Left renal cortex interstitium (tissue), 4 donors: ENCODE measurements at places on chromosomes 16 and 17.

DNA sequence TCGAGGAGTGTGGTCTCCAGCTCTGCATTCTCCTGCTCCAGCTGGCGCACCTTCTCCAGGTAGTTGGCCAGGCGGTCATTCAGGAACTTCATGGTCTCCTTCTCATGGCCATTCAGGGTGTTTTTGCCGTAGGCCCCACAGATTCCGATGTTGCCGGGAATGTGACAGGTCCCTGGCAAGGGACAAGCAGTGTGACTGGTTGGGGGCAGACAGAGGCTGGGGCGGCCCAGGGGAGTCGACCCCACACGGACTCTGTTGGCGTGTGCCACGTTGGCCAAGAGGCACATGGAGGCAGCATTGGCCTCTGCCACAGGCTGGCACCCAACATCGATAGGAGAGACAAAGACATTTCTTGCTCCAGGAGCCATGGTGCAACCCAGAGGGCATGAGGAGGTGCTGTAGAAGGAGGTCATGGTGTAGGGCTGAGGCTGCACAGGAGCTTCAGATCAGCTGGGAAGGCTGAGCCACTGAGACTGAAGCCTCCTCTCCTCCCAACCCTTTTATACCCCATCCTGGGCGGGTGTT, at the start of gene KRT37:
Gene KRT37 (minus strand): TSS at position 475 of the 525 bp plus-strand sequence. CDS start 62 bp downstream, at position 413.
- no peak for DNase-seq

DNA sequence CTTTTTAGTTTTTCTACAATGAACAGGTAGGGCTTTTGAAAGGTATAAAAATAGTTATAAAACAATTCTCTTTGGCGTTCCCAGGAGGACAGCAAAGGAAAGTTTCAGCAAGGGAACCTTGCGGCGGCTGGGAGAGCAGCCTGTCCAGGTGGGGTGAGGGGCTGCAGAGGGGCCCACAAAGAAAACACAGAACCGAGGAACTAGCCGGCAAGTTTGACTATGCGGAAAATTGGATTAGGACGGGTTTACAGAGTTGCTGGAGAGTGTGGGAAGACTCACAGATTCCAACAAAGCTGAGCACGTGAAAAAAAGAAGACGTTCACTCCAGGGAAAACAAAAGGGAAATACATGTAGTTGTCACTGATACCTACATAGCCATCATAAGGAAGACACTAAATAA, 40.2 kb upstream of the METTL16 start:
- DNase-seq = no peak

DNA sequence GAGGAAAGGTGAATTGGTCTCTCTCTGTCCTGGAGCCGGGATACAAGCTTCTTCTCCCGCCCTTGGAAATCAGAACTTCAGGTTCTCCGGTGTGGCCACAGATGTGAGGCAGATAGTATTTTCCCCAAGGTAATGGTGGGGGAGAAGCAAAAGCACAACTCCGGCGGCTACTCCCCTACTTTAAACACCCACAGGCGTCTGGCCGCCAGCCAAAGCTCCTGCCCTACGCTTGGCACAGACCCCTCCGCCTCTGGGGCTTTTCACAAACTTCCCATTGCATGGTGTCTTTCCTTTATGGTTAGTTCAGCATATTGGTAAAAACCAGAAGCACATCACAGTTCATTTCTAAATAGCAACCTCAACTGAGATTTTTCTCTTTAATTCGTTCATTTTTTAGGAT, 39.4 kb upstream of the B4GALNT2 start:
- DNase-seq = no peak

DNA sequence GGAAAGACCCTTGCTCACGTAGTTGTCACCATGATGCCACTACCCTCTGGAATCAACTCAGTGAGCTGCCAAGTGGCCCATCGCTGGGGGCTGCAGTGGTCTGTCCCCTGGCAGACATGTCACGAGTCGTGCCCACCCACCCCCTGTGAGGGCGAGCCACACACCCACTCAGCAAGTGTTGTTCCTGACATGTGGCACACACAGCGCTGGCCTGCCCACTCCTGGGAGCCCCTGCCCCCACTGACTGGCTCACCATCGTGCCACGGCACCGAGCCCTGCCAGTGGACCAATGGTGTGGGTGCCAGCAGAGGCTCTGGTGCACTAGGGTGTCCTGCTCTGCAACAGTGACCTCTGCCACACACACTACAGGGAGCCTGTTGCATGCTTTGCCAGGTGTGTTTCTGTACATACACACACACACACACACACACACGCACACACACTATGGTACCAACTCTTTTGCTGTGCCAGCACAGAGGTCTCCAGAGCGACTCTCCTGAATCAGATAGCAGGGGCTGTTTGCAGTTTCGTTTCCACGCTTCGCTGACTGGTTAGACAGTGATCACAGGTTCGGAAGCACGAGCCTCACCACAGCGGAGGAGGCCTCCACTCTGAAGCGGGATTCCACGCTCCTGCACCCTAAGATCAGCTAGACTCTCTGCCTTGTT, 7.7 kb downstream of the RTN4RL1 start:
- no peak for DNase-seq

DNA sequence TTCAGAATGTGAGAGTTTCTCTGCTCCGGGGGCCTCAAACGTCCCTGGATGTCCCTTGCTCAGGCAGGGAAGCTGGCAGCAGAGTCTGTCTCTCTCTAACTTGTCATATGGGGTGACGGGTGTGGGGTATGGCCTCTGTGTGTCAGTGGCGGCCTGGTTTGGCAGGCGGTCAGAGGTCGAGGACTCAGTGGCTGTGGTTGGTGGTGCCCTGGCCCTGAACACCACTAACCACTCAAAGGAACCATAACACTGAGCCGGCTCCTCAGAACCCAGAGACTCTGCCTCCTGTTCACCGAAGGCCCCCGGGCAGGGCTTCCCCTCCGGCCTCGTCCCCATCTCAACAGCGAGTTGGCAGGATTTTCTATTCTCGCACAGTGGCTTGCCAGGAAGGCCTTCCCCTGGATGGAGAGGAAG, 677 bp downstream of the P2RX1 start:
- DNase-seq = no peak

- DNase-seq = no peak
These were observed 100.0 kb downstream of the FTO start for GRCh38 chr16:53803998-53804397.

GRCh38 chr17:9023392-9024218, 2.3 kb downstream of the NTN1 start:
- no peak for DNase-seq

GRCh38 chr17:43636426-43636825, 25.3 kb downstream of the MEOX1 start:
- no peak for DNase-seq

GRCh38 chr17:21089933-21090901, 36.5 kb upstream of the DHRS7B start:
- DNase-seq = no peak

DNA sequence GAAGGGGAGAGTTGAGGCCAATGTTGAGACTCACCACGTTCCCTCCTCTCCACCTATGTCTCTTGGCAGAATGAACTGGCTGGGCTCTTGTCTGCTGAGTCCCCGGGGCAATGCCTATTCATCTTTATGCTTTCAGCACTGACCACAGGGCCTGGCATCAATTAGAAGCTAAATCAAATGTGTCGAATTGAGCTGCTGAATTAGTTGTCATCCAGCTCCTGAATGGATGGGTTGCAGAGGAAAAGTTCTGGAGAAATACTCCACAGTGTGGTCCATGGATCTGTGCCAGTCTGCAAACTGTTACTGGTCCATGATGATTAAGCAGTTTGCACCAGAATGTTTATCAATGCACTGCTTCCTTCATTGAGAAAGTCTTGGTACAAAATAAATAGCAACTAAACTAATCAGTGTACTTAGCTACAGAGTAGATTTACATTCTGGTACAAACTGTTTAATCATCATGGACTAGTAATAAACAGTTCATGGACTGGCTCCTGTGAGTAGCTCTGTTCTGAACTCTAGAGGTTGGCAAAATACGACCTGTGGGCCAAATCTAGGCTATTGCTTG, 4.6 kb downstream of the CNGB1 start:
- no peak for DNase-seq

DNA sequence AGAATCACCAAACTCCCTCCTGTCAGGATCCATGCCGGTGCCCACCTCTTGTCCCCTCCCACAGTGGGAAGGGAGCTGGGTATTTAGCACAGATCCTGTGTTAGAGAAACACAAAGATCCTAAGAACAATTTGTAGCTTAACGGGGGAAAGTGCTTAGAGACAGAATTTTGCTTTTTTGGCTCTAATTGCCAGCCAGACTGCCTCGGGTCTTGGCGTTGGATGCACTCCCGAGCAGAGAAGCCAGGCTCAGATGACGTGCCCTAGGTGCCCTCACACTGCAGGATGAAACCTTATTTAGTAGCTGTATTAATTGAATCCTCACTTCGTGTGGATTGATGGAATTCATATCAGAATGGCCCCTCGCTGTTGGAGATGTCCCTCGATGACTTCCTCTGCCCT, 22.5 kb upstream of the MAF start:
- DNase-seq = no peak

DNA sequence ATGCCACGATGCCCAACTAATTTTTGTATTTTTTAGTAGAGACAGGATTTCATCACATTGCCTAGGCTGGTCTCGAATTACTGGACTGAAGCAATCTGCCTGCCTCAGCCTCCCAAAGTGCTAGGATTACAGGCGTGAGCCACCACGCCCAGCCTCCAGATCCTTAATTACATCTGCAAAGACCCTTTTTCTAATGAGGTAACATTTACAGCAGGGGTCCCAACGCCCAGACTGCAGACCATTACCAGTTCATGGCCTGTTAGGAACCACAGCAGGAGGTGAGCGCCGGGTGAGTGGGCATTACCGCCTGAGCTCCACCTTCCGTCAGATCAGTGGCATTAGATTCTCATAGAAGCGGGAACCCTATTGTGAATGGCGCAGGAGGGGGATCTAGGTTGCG, 4.0 kb upstream of the RAB11FIP4 start:
- DNase-seq = no peak

GRCh38 chr17:12789075-12789480, 220 bp upstream of the ARHGAP44 start:
- no peak for DNase-seq

DNA sequence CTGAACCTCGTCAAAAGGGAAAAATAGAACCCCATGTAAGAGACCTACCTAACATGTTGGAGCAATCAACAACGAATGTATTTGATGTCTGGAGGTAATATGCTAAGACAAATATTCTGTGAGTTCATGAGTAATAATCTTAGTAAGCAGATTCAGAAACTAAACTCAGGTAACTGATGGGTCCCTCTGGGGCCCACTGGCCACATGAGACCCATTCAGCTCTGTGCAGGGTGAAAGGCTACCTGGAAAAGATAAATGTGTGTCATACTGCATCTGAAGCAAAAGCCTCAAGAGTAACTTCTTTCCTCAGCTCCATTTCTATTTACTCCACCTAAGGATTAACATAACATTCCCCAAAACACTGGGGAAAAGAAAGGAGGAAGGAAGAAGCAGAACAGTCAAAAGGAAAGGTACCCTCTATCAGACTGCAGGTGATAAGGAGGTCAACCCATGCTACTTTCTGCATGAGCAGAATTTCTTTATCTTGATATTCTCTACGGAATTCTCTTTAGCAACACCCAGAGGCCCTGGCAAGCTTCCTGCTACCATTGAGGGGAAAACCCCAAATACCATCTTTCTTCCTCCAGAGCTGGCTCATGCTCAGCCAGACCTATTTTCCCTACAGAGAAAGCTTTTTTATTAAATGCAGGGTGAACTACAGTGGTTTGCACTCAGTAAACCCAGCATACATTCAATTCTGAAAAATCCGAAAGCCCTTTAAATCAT, 37.7 kb upstream of the ABCA6 start:
- no peak for DNase-seq

DNA sequence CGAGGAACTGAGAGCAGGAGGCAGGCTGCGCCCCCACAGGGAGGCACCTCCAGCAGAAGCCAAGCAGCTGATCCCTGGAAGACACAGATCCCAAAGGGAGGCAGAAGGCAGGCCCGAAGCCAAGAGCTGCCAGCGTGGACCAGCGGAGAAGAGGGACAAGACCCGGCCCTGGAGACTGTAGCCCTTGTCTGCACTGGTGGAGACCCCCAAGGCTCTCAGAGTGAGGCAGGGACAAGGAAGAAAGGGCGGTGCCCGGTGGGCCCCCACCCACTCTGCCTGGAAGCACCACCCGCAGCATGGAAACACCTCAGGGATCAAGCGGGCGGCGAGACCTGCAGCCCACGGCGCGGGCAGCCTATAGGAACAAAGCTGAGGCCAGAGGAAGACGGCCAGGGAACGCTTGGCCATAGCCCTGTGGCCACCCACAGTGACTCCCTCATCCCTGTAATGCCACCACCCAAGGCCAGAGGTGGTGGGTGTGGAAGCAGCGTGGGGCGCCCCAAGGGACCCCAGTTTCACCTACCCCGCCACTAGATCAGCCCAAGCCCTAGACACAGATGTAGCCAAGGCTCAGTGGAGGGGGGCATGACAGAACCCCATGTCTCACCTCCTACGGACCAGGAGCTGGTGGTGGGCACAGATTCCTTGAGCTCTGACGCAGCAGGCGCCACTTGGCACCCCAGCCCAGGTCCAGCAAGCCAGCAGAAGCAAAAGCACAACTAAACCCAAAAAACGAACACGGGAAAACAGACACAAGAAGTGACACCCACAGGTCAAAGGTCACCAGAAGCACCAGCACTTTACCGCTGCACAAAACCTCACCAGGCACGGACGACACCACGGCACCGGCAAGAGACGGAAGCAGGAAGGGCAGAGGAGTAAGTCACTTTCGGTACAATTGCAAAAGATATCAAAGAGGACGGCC, 2.9 kb upstream of the SIRT7 start:
- no peak for DNase-seq

DNA sequence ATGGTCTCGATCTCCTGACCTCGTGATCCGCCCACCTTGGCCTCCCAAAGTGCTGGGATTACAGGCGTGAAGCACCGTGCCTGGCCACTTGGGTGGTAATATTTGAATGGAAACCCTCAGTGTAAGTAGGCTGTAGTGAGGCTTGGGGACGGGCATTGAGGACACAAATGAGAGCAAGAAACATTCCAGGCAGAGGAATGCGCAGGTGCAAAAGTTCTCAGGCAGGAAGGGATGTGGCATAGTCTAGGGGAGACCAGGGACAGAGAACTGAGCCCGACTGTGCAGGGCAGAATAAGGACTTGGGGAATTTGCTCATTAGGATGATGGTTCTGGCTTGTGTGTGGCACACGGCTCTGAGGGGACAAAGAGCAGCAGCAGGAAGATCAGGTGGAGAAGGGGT, 54.8 kb downstream of the GRB2 start:
- DNase-seq = no peak

DNA sequence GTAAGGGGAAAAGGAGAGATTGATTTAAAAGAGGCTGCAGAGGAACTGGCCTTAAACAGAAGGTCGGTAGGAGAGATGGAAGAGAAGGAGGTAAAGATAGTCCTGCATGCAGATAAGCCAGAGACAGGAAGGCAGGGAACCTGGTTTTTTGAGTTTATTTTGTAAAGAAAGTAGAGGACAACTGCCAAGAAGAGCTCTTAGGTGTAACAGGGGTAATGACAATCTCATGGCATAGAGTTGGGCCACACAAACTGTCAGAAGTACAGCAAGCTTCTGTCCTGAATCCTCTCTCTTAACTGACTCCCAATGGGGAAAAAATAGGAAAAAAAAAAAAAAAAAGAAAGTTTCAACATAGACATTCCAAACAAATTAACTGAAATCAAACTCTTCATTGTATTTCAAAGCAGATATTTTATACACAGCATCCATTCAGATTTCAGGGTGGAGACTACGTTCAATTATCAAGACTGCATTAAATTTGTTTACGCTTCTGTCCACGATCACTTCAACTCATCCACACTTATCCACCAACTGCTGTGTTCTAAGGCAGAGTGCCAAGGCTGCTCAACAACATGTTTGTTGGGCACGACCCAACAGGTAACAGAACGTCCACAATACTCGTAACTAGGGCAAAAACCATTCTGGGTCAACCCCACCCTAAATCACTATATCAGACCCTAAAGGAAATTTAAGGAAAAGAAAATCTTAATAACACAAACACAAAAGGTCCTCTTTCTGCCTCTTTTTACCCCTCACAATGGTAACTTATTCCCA, 34.9 kb downstream of the USP31 start:
- no peak for DNase-seq
